ENCODE measurements at places on chromosomes 1 and 21. TPM values are rescaled to one million over a fixed set of nuclear protein-coding genes. Genes with fewer than 3 reads are reported as not detected.

- DNase-seq: no peak
These were observed 10.4 kb downstream of the RPL11 start for GRCh38 chr1:23701996-23702395.

DNA sequence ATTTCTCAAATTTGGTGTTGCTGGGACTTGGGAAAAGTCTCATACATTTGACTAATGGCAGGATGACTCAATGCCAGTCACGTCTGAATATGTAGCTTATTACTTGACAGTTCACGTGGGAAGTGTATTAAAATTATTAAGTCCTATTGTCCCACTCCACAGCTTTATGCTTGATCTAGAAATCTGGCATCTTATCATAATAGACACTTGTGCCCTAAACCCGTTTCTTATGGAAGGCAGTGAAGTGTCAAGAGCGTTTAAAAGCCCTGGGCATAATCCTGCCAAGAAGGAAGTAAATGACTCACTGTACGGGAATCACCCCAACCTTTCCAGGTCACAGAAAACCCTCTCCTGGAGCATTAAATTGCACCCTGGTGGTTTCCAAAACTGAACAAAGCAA, 207.4 kb downstream of the APP start:
- DNase-seq: no peak

DNA sequence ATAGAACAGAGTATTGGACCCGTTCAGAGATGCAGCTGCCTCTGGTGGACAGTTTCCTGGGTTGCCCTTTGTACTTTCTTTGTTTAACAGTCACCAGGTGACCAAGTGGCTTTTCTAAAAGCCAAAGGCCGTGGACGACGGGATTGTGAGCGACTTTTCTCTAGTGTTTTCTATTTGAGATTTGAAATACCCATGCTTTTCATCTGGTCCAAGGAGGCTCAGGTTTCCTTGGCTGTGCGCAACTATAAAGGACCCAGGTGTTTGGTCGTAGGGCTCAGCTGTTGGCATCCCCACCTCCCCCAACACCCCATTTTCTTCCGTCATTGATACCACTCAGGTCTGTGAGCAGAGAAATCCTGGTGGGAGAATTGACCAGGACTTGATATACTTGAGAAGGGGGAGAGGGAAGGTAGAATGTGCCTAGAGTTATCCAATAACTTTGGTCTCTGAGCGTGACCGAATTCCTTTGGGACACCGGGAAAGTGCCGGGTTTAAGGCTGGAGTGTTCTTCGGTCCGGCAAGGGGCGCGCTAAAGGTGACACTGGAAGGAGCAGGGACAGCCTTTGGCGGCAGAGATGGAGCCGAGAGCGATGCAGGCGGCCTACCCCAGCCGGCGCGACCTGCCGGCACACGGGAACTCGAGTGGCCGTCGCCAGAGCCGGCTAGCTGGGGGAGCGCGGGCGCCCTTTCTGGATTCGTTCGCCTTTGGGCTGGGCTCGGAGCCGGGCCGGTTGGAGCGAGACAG, 83.4 kb upstream of the BMP8A start:
- DNase-seq: no peak

- DNase-seq: no peak
These were observed 2.1 kb downstream of the TCHHL1 start for GRCh38 chr1:152086760-152087159.

DNA sequence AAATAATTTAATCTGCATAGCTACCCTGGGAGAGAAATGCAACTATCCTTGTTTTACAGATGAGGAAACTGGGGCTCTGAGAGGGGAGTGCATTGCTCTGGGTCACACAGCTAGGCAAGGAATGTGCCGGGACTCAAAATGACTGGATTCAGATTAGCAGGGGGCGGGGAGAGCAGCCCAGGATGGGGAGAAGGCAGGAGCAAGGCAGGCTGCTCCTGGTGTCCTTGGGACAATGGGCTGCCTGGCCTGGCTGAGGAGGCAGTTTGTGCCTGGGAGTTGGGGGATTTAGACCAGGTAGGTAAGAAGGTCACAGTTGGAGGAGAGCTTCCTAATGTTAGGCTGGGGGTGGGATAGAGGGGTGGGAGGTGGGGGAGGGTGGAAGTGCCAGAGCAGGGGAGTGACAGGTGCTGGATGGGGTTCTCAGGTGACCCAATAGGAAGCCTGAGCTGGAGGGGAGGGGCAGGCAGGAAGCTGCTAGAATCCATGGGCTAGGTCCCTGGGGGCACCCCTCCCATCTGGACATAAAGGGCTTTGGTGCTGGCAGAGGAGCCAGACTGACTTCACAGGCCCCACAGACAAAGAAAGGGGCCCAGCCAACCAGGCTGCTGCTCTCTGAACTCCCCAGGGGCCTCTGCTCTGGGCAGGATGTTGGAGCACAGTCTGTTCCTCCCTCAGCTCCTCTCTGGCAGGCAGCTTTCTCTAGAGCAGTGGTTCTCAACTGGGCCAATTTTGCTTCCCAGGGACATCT, 29.0 kb downstream of the TRIM62 start:
- no peak for DNase-seq

IGSF3 gene
- polyA plus RNA-seq: 0.05 TPM

ISG20L2 gene
- polyA plus RNA-seq: 25.6 TPM

DNA sequence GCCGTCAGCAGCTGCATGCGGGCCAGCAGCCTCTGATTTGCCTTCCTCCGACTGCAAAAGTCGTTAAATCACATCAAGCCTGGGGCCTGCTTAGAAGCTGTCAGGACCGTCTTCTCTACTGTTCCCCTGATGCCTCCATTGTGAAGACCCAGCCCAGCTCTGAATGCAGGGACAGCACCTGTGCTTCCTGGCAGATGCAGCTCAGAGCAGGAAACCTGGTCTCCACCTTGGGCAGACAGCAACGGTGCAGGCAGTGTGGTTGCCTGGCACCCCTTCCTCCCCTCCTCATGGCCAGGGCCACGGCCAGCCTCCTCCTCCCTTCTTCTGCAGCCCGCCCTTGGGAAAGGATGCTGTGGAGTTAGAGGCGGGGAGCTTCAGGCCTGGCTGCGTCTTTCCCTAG, 92.3 kb upstream of the COL6A1 start:
- no peak for DNase-seq

GRCh38 chr1:214244252-214244651, 36.7 kb upstream of the SMYD2 start:
- no peak for DNase-seq

GRCh38 chr1:205710201-205711062, 30.1 kb upstream of the SLC45A3 start:
- no peak for DNase-seq

DPT gene
- not detected for polyA plus RNA-seq

DNA sequence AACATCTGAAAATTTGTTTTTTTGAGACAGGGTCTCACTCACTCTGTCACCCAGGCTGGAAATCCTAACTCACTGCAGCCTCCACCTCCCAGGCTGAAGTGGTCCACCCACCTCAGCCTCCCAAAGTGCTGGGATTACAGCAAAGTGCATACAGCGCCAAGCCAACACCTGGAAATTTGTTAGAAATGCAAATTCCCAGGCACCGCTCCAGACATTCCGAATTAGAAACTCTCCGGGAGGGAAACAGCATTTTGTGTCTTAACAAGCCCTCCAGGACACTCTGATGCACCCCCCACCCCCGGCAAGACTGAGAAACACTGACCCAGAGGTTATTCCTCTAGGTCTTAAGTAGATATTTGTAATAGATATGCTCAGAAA, 49.1 kb downstream of the ARID4B start:
- no peak for DNase-seq

CFH gene
- polyA plus RNA-seq: 37.8 TPM

VASH2 gene
- polyA plus RNA-seq: 4.2 TPM

GRCh38 chr1:172746091-172746949, 87.4 kb downstream of the FASLG start:
- peak; percentile 94 for DNase-seq

OR2G6 gene
- not detected for polyA plus RNA-seq

GRCh38 chr1:112146201-112146715, 156.8 kb upstream of the KCND3 start:
- no peak for DNase-seq

DNA sequence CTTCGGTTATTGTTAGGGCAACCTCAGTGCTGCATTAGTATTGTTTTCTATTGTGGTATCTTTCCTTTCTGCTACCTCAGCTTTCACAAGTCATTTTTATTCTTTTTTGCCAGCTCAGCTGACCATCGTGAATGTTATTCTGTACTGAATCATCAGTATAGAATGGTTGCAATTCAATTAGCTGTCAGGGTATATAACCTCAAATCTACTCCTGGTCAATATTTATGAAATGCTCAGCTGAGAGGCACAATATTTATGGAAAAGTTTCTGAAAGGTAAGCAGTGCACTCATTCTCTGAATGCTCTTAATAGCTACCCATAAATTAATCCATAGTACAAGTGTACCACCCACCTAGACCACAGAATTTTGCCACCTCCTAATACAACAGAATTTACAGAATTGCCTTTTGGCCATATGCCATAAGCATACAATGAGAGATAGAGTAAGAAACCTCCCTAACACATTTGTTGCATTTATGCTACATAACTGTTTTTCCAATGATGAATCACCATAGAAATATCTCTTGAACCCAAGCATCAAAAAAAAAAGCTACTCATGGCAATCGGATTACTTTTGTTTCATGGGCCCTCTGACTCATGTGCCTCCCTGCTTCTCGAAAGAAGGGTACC, 732.6 kb upstream of the CHRM3 start:
- DNase-seq: no peak

- no peak for DNase-seq
These were observed 12.7 kb downstream of the PAX7 start for GRCh38 chr1:18643154-18644012.

GRCh38 chr1:24384251-24385090, 29.1 kb downstream of the STPG1 start:
- no peak for DNase-seq

DNA sequence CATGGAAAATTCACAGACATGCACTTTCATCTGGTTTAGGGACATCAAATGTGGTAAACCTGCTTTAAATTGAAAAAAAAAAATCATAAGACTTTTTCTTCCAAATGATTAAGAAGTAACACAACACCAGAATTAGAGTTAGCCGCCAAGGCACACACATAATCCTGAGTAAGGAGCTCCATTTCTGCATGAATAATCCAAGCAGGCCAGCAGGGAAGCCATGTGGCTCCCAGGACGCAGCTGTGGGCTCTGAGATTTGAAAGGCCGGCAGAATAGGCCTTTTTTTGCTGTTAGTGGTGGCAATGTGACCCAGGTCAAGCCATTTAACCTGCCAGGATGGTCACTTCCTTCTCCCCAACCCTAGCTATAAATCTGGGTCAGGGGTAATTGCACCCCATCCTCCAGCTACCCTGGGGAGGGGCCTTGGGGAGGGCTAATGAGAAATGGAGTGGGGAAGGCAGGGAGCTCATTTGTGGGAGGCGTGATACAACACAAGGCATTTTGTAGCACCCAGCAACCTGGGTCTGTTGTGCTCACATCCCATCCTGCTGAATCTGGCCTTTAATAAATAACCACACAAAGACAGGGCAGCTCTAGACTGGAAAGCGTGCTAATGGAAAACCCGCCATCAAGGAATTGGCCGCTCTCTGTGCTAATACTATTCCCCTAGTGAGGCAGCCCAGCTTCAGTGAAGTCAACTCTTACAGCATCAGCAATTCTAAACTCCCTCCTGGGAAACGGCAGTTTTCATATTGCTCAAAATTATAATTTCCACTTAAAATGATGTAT, 178.5 kb downstream of the RHOU start:
- no peak for DNase-seq

DNA sequence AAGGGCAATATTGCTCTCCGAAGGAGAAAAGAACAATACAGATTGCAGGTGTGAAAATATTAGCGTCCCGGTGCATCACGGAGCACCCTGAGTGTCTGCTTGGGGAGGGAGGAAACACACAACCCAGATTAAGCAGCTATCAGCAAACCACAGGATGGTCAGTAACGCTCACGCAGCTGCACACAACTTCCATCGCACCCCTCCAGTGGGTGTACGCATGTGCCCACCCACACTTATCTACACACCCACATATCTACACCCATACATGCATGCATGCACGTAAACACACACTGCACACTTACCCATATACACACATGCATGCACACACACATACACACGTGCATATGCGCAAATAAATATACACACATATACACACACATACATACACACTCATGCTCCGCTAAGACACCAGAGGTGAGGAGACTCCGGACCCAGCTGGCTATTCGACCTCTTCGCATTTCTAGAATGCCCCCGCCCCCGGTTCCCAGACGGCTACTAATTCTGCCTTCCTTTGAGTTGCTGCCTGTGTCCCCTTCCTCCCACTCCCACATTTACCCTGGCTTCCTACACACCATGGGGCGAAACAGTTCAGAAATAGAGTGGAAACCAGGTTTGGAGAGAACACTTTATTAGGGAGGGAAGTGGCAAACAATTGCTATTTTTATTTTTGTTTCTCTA, 26.2 kb downstream of the ITPKB start:
- DNase-seq: no peak

GRCh38 chr1:97145321-97145956, 423.9 kb downstream of the PTBP2 start:
- no peak for DNase-seq

OR2T3 gene
- polyA plus RNA-seq: not detected

- DNase-seq: no peak
These were observed 96.7 kb upstream of the TMPRSS2 start for GRCh38 chr21:41604583-41605041.

DNA sequence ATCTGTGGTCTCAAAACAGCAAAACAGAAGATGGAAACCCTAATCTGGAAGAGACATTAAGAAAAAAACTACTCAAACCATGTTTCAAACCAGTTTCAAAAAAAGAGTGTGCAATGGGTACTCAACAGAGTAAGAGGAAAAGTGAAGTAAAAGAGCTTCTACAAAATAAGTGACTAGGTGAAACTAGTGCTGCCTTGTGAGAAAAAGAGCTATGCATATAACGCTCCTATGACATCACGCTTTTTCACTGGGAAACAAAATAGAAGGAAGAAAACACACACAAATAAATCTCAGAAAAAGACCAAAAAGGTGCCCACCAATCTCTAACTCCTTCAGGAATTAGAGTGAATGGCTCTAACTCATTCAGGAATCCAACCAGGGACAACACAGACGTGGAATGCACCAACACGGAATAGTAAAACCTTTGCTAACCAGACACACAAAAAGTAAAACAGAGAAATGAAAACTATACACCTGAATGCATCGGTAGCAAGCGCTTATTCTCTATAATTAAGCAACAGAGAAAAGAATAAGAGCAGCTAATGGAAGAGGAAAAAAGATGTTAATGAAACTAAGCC, 1.3 kb downstream of the FOXJ3 start:
- no peak for DNase-seq

GRCh38 chr1:16112596-16113555, 39.4 kb upstream of the FAM131C start:
- DNase-seq: no peak

- no peak for DNase-seq
These were observed 833 bp upstream of the RCOR3 start for GRCh38 chr1:211258310-211258755.

GRCh38 chr1:112358061-112358770, 37.8 kb upstream of the CTTNBP2NL start:
- no peak for DNase-seq
